ENCODE measurements at places on chromosomes 13 and 19.

GRCh38 chr13:38670627-38671026 lies 16.2 kb upstream of the FREM2 start:
- DNase-seq, result no peak

DNA sequence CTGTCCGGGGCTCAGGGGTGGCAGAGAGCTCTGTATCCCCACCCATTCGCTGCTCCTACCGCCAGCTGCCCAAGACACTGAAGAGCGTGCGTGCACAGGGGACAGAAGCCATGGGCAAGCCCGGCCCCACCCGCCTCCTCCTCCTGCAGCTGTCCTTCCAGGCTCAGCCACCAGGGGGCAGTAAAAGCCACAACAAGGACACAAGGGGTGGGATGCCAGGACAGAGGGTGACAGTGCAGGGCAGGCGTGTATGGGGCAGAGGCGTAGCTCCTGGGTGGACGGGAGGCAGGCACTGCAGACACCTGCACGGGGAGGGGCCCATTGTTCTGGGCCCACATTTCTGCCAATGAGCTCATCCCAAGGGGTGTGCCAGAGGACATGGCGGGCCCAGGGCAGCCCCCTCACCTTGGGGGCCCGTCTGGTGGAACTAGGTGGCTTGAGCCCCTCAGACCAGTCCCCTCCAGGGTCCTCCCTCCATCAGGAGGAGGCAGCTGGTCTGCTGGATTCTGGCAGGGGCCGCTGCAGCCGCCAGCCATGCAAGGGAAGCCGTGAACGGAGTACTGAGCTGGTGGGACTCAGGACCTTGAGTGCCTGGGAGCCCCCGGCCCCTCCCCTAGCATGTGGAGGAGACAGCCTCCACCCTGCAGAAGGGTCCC lies 61.2 kb downstream of the MLLT1 start:
- DNase-seq, result peak; percentile 85

GRCh38 chr19:5642204-5642603 lies 19.3 kb downstream of the SAFB start:
- no peak for DNase-seq

DNA sequence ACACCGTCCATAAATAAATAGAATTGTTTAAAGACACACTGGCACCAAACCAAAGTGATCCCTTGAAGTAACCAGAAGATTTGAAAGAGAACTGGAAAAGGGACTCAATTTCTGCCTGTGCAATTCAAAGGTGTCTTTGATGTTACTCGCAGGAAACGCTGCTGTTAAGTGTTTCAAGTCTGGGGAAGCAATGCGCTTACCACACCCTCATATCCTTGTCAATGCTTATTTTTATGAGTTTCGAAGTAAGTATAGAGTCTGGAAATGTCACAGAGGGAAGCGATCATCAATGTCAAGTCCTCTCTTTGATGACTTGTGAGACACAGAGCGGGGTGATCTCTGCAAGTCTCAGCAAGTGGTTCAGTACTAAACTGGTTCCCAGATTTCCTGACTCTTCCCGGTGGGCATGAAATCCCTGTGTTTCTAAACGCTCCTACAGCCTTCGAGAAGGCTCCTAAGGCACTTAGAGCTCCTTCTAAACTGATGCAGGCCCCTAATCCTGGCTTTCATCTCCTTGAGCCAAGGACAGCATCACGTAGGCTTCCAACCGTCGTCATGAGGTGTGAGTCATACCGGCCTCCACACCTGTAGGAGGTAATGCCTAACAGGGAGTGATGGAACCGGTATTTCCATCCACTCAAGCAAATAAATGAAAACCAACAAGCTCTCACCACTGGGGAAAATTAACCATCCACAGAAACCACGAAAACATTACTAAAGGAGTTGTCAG lies 22.8 kb downstream of the SYDE1 start:
- peak; percentile 21 for DNase-seq

GRCh38 chr19:19642506-19643157 lies 825 bp downstream of the GMIP start:
- DNase-seq, result no peak

DNA sequence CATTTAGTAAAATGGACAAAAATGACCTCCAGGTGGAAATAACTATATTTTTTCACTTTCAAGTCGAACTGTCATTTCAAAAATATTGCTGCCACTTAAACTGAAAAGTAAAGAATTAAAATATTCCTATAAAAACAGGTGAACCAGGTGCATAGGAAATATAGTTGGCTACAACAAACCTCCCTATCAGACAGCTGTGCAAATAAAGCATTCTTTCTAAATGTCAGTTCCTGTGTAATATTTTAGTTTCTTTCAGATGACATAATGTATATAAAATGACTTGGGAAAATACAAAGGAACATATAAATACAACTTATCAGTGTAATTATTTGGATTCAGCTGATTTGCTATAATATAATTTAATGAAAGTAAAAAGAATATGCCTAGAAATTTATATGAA lies 403.5 kb upstream of the GPC6 start:
- DNase-seq, result no peak

DNA sequence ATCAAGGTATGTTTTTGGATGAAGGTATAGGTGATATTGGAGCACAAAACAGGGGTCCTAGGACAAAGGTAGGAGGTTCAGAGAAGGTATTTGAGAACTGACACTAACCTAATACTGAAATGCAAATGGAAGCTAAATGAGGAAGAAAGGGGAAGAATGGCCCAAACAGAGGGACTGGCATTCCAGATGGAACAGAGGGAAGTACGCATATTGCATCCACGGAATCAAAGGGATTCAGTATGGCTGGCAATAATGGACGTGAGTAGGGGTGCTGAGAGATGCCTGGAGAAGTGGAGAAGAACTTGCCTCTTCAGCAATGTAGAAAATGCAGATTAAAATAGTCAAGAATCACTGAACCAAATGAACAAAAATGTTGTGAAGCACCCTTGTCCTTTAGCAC lies 283.5 kb upstream of the DACH1 start:
- DNase-seq, result no peak

DNA sequence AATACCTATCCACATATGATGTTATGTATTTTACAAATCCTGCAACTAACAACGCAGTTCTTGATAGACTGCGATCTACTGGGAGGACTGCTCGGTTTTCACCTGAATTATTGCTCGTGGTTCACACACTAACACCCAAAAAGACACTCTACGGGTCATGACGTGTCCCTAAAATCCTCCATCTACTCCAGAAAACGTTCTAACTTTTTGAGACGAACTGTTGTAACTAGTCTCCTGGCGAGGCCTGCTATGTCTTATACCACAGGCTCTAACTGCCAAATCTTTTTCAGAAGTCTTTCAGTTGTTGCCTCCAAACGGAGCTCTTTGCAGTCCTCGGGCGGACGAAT lies 108.2 kb downstream of the KCNRG start:
- no peak for DNase-seq

DNA sequence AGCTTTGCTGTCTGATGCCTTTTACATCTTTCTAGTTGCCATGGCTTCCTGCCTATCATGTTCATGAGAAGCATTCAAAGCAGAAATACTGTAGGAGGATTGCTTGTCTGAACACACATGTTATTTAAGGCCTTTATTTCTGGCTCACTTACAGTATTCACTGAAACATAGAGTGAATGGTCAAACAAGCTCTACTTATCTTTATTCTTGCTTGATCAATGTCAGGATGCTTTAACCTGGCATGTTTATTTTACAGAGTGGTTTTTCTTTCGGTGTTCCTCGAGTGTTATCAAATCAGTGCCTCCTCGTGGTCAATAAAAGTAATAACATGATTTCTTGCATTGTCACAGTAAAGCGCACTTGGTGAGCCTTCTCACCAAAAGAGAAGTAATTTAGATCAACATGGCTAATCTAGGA lies 73.5 kb upstream of the PCDH17 start:
- DNase-seq, result no peak

DNA sequence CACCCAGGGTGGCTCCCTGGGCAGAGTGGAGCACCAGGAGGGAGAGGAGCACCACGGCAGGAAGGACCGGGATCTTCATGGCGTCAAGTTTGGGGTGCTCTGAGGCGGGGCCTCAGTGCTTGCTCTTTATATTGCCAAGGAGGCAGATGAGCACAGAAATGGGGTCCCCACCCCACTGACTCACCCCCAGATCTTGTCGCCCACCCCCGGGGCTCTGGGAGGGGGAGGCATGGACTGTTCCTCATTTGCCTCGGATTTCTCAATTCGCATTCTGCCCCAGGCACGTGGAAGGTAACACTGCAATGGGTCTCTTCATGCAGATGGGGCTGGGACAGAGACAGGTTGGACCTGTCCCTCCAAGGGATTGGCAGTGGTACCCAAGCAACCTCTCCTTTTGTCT lies at the start of gene KRTDAP:
Gene KRTDAP (minus strand): TSS at position 101 of the 400 bp plus-strand sequence. CDS start 22 bp downstream, at position 79.
- DNase-seq, result no peak

- DNase-seq, result no peak
Observed at GRCh38 chr13:50123002-50123401, 107.8 kb downstream of the KCNRG start.

DNA sequence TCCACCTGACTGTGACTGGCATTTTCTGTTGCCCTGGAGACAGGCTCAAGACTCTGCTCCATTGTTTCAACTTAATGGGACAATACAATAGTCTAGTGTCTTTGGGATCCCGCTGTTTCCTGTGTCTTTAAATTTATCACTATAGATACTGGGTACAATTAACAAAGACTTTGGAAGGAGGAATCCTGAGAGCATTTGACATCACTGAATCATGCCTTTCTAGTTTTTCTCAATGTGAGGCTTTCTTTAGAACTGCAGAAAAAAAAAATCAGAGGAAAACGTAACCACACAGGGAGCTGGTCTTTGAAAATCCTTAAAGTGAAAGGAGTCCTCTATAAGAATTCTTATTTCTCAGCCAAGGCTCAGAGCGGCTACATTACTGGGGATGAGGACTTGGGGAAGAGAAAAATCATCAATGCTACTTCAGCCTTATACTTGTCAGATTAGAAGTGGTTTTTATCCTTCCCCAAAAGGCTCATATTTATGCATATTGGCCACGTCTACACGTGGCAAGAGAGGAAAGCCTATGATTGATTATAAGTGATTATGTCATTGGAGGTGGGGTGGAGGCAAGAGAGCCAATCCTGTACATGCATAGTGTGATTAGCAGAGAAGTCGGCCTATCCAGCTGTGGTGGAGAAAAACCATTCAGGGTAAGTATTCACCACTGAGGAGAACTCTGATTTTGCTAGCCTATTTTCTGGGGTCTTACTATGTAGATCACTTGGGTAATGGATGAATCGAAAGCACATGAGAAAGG lies 34.4 kb upstream of the UBL3 start:
- no peak for DNase-seq

GRCh38 chr13:73090823-73091187 lies 32.0 kb downstream of the KLF5 start:
- no peak for DNase-seq

DNA sequence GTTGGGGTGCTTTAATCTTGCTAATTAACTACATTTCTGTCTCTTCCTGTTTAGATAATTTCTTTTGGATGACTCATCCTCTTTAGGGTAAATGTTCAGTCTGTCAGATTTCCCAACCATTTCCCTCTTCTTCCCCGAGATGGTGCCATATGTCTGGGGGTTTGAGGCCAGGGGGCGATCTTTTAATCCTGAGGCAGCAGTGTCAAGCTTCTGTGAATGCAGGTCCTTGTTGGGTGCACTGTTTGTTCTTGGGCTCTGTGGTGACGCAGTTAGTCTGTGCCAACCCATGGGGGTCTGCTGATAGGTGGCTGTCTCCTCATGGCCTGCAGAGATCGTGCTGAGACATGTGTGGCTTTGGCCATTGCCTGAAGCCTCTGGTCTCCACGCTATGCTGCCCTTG lies 420.4 kb downstream of the NDFIP2 start:
- no peak for DNase-seq

DNA sequence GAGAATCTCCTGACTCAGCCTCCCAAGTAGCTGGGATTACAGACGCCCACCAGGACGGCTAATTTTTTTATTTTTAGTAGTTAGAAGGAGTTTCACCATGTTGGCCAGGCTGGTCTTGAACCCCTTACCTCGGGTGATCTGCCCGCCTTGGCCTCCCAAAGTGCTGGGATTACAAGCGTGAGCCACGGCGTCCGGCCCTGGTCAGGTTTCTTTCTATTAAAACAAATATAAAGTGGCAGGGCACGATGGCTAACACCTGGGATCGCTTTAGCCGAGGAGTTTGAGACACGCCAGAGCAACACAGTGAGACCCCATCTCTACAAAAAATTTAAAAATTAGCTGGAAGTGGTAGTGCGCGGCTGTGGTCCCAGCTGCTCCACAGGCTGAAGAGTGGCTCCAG lies 1.5 kb upstream of the MED25 start:
- DNase-seq, result no peak

DNA sequence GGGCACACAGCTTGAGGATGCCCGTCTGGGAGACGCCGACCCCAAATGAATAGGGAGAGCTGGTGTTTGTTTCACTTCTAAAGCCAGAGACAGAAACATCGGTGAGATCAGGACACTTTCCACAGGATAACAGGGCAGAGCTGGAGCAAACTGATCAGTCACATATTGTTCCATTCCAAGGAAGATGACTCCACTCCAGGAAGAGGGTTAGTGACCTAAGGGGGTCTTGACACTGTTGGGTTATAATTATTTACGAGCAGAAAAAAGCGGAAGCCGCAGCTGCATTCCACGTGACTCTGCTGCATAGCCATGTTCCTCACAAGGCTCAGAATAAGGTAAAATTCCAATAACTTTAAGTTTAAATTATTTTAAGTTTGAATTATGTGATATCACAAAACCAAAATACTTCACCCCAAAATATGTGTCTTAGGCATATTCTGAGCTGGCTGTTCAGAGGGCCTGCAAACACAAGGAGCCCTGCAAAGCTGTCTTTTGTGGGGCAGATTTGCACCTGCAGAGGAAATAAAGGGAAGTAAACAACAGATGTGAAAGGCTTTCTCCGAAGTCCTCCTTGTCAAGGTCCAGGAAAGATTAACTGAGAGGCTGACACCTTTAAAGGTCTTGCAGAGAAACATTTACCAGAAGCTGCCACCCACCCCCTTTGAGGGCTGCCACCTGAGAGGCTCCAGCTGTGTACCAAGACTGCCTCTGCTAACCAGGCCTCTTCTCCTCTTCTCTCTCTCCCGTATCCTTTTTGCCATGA lies 819.2 kb downstream of the UQCRFS1 start:
- DNase-seq, result no peak

DNA sequence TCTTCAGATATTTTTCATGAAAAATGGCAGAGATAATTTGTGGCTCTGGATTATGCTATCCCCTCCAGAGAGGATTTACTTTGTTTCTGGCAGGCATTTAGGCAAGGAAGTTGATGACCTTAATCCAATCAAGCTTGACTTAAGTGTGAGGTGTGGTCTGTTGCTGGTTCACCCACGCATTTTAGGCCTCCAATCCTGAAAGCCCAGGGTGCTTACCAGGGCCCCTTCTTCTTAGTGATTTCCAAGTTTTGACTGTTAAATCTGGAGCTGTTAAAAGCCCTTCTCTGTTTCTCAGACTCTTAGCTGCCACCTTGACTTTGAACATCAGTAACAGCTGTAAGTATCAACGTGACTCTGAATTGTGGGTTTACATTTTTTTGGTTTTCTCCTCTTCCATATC lies 161.8 kb downstream of the DNAJC15 start:
- no peak for DNase-seq

GRCh38 chr13:43118521-43118920 lies 95.1 kb downstream of the DNAJC15 start:
- no peak for DNase-seq
